HAP-1 (cell line): ENCODE measurements at places on chromosomes 12 and 14.

DNA sequence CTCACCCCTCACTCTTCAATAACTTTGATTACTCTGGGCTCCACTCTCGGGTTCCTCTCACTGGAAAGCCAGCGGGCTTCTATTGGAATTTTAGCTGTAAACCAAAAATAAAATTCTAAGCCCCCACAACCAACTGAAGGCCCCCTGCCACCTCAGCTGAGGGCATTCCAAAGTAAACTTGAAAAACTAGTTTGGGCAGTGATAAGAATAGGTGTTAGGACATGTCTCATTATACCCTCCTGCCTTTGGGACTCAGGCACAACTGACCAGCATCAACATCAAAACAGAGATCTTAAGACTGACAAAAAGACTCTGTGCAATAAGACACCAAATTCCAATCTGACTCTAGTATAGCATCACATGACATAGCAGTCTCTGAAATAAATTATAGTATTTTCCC, 11.9 kb upstream of the TSPAN9 start:
- DNase-seq = no peak

DNA sequence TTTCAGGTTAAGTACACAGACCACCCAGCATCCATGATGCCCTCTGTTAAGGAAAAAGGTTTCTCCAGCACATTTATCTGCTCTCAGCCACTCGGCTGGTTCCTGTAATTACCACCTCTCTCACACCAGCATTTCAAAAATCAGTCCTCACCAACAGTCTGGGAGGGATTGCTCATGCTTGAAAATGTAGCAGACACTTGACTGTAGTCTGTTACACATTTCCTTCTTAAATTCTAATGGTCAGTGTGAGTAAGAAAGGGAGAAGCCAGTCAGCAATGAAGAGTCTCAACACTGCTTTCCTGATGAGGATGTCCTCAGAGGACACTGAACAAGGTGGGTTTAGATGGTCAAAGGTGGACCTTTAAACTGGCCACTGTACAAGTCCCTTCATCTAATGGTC, 6.0 kb downstream of the ZBTB39 start:
- DNase-seq = no peak

DNA sequence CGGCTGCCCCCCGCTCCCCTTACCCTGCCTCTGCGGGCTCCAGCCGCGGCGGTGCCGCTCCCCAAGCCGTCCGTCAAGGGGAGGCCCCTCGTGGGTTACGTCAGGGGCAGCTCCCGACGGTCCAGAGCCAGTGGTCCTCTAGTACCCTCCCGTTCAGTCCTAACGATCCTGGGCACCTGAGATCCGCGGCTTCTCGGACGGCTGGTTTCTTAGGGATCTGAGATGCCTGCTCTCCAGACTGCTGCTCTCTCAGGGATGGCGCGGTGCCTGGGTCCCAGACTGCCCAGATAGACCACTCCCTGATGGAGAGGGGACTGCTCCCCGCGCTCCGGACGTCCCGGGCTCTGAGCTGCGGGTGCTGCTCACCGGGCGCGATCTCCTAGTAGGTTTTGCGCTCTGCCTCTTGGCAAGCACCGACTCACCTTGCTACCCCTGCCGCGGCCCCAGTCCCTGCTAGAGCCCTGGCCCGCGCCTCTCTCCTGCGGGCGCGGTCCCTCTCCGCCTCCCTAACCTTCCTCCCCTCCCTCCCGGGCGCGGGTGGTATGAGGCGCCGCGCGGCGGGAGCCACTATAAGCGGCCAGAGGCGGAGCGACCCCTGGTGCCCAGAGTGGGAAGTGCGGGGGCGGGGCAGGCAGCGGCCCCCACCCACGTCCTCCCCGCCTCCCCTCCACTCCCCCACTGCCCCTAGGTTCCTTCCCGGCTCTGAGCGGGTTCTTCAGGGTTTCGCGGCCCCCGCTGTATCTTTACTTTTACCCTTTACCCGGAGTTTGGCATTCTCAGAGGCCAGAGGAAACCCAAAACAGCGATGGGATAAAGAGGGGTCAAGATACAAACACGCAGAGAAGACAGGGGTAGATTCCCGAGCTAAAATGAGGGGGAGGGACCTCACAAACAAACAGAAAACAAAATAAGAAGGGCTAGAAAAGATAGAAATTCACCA, at the start of gene C1QL4:
C1QL4 (minus strand) TSS at position 544 of the 940 bp plus-strand sequence. CDS start 711 bp downstream, outside the sequence.
- DNase-seq = peak; percentile 75

DNA sequence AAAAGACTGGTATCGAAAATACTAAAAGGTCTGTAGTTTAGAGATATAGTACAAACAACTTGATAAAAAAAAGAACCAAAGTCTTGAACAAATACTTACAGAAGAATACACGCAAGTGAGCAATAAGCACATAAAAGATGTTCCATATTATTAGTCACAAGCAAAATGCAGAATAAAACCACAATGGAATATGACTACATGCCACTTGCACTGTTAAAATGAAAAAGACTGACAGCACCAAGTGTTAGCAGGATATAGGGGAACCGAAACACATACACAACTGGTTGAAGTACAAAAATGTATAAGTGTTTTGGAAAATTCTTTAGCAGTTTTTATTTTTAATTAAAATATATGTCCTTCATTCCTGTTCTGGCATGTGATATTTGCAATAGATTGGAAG, 3.6 kb downstream of the CLEC2A start:
- no peak for DNase-seq

- no peak for DNase-seq
These were observed 13.2 kb upstream of the MDM2 start for GRCh38 chr12:68794653-68795251.

DNA sequence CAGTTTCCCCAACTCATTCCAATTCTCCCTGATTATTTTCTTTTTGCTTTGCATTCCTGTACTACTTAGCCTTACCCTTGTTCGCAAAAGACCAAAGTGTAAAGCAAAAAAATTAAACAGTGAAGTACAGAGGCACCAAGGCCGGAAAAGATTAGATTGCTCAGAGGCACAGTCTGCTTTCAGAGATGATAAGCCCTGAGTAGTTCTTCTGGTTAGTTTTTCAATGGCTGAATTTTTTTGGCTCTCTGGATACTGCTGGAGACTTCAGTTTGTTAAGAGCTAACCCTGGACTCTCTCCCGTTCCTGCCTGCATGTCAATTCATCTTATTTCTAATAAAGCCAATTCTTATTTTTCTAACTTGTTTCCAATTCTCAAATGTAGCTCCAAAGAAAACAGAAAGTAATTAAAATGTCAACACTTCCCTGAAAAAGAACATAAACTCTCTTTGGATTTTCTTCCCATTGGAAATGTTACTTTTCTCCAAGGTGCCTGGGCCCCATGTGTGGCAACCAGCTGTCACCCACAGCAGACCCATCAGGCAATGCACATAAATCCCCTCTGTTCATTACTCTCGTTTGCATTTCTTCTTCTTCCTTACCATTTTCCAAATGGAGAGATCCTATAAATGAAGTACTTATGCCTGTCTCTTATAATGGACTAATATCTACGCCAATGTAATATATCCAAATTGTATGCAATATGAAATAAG, 142.8 kb downstream of the BTG1 start:
- DNase-seq = no peak

- DNase-seq = no peak
These were observed 869 bp upstream of the RIMBP2 start for GRCh38 chr12:130716969-130717366.

GRCh38 chr12:53852061-53852460, 86.6 kb upstream of the HOXC13 start:
- no peak for DNase-seq

DNA sequence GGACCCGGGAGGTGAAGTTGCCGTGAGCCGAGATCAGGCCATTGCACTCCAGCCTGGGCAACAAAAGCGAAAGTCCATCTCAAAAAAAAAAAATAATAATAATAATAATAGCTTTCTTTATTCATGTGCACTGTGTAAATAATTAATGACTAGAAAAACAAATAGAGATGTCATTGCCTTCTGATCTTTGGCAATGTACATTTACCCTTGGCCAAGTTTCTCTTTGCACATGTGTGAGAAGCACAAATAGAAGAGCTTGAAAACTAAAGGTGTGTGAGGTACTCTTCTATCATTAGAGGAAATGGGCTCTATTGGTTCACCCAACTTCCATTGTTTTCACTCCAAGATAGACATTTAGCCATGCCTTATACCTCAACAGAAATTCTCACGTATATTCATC, 170.1 kb upstream of the PDZRN4 start:
- no peak for DNase-seq

- no peak for DNase-seq
These were observed 44.0 kb downstream of the RAD52 start for GRCh38 chr12:905261-906031.

DNA sequence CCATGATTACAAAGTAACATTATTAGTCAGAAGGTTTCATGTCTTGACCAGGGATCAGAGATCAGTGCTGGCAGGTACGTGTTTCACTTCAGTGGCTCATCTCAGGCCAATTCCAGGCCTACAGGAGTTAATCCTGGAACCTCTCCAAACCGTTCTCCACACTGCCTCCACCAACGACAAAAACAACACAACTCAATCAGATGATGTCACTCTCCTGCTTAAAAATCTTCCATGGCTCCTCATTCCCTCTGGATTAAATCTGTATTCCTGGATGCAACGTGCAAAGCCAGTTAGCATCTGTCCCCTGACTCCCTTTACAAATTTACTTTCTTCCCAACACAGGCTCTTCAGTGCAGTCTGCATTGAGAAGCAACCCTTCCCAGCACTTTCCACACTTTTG, 34.3 kb upstream of the TXNRD1 start:
- DNase-seq = no peak

- no peak for DNase-seq
These were observed 59.3 kb upstream of the VRK1 start for GRCh38 chr14:96737881-96738280.

- DNase-seq = no peak
These were observed 311 bp upstream of the LGR5 start for GRCh38 chr12:71439362-71439612.

DNA sequence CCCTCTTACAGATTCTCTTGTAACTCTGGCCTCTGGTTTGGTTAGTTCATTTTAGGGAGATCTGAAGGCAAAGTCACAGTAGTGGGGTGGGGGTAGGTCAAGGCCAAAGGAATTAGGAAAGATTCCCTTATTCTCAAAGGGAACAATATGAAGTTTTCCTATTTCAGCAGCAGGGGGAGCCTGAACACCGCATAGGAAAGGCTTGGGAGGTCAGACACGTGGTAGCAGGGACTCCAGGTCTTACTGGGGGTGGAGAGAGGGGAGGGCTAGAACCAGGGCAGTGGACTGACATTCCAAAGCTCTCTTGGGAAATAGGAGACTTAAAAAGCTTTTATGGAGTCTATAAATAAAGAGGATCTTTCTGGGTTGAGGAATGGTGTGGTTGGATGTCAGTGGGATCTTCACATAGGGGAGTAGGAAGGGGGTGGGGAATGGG, 1.3 kb downstream of the ZC3H10 start:
- DNase-seq = peak; percentile 97

DNA sequence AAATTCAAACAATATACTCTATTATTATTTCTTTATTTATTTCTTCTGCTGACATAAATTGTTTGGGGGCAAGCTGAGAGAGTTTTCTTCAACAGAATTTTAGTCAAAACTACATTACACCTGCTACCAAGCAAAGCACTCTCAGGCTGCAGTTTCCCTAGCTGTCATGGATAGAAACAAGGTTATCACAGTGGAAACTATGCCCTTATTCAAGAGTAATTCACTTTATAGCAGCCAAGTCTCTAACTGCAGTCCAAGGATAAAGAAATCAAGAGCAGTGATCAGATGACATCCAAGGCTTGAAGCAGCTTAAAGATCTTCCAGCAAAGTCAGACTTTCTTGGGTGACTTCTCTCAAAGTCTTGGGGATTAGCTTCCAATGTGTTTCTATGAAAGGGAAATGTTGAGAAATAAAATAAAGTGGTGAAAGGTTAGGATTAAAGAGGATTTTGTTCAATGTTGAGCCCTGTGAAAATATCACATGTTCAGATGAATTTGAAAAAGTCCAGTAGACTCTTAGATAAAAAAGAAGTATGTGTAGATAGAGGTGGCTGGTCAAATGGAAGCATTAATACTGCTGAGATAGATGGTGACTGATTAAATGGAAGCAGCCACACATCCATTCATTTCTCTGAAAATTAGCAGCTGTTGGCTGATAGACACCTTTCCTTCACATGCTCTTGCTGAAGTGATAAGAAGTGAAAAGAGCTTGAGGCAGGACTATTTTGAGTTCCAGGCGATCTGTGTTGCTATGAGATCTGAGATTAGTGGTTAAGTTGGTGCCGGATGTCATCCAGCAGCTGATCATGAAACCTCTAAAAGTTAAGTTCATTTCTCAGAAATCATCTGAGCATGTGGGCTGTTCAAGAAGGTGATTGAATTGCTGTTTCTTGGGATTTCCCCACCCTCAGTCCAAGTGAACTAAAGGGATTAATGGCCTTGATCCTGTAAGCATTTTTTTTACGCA, 257.8 kb upstream of the BTG1 start:
- no peak for DNase-seq

- DNase-seq = no peak
These were observed 131.2 kb downstream of the TMEM30B start for GRCh38 chr14:61149896-61150295.

DNA sequence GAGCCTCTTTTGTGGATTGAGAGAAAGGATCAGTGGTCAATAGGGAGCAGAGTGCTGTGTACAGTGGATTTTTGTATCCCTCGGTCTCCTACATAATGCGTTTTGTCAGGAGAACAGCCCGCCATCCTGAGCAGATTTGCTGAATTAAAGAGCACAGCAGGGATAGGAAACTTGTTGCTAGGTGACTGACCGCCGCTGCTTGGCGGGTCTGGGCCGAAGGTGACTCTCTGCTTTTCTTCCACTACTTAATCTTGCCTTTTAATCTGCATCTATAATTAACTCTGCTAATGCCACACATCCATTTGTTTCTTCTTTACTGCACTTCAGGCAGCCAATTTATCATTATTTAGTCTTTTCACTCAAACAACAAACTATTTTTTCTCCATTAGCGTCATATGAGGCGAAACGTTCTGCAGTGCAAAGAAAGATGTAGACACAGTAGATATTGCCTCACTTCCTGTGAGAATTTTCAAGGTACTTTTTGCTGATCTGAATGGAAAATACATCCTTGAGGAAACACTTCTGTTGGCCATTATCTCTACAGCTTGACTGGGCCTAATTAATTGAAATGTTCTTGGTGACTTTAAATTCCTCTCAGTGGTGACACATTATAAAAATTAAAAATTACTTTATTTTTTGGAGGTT, 108.0 kb downstream of the PPM1A start:
- DNase-seq = peak; percentile 79

DNA sequence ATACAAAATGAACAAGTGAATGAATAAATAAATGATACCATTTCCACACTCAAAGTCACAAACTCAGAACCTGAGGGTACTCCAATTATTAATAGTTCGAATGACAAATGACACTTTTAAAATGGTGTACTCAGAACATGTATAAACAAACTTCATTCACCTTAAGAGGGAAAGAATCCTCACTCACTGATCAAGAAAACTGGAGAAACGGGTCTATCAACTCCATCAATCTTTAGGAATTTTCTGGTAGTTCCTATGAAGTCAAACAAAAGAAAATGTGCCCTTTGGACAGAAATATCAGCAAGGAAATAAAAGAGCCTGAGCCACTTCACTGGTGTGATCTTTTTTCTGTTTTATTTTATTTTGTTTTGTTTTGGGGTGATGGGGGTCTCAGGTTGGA, 5.2 kb upstream of the NRDE2 start:
- no peak for DNase-seq

- no peak for DNase-seq
These were observed 52.1 kb downstream of the KDM5A start for GRCh38 chr12:337039-337438.

GRCh38 chr14:97410667-97411620, 613.8 kb downstream of the VRK1 start:
- no peak for DNase-seq

- no peak for DNase-seq
These were observed 32.9 kb downstream of the MEG3 start for GRCh38 chr14:100858838-100859220.

- DNase-seq = no peak
These were observed 302.4 kb downstream of the NELL2 start for GRCh38 chr12:44573723-44574122.

GRCh38 chr14:76779221-76780057, 18.2 kb downstream of the VASH1 start:
- DNase-seq = no peak
